ENCODE measurements at places on chromosomes 11 and 22. TPM values are rescaled to one million over a fixed set of nuclear protein-coding genes. Genes with fewer than 3 reads are reported as not detected.

The CKAP5 gene
- 76.4 TPM for total RNA-seq

The OR52K1 gene
- total RNA-seq: not detected

The VPREB3 gene
- total RNA-seq: not detected

The WNT7B gene
- 112 TPM for total RNA-seq

The SPON1 gene
- 20.5 TPM for total RNA-seq

The KLHL35 gene
- total RNA-seq: 3.3 TPM

The INSC gene
- 0.58 TPM for total RNA-seq

The TMEM151A gene
- not detected for total RNA-seq

The CD6 gene
- 0.23 TPM for total RNA-seq
